ENCODE measurements at places on chromosomes 2 and 18.

GRCh38 chr2:64606479-64607363 is 47.0 kb downstream of the SERTAD2 start:
- DNase-seq, result peak; percentile 88

- no peak for DNase-seq
Measured at GRCh38 chr2:109647636-109648035, 33.5 kb downstream of the SOWAHC start.

DNA sequence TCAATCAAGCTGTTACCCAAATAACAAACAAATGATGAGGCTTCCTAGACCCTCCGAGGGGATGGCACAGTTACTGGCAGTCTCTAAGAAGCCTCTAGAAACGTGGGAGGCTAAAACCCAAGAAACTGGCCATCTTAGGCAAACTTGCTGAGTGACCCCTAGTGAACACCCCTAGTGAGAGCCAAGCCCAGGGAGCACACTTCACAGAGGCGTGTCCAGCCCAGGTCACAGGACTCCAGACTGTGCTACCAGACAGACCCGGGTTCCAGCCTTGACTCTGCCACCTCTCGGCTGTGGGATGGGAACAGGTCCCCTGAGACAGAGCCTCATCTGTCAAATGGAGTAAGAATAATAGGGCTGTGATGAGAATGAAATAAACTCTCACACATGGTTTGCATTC is 83.5 kb upstream of the ASAP2 start:
- no peak for DNase-seq

- DNase-seq, result no peak
Measured at GRCh38 chr18:2536063-2536462, 35.2 kb downstream of the METTL4 start.

DNA sequence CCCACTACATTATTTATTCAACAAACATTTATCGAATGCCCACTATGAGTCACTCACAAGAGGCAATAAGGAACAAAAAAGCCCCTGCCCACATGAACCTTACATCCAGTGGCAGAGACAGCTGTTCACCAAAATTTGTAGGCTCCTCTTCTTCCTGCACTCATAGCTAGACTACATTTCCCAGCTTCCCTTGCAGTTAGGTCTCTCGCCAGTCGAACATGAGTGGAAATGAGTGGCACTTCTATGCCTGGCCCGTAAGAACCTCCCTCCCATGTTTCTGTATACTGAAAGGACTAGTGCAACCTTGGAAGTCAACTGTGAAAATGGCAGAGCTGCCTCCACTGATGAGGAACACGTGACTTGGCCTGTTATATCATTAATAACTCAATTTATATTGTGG is 19.4 kb upstream of the NCOA1 start:
- DNase-seq, result no peak

DNA sequence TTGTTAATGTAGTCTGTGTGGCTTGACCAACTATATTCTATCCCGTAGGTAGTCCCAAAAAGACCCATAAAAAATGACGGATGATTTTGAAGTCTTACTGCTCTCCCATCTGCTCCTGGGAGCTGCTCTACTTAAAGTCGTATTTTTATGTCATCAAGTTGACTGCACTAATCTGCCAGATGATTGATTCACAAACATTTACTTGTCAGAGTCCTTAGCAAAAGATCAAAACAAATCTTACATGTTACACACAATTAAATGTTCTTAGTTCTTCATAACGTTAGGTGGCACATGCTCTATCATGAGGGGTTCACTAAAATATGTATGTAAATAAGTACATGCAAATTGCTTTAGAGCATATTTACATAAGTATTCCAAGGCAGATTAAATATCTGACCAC is 498.3 kb upstream of the LRRTM4 start:
- DNase-seq, result no peak

DNA sequence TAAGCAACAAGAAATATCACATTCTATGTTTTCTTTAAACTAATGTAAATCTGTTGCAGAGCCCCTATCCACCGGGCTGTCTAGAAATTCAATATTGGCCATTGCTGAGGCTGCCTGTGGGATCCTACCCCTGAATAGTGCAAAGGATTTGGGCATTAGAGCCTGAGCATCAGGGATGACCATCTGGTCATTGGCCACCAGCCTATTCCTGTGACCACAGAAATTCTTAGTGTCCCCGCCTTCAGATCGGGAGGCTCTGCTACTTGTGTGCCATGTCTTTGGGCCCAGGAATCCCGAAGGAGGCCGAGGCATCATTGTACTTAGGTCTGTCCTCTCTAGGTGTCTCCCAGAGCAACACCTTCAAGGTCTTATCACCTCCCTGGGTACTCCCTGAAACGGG is 73.8 kb downstream of the HRH4 start:
- DNase-seq, result no peak

GRCh38 chr2:236749346-236749745 is 179.7 kb downstream of the ACKR3 start:
- no peak for DNase-seq

GRCh38 chr2:240280621-240281020 is 140.2 kb upstream of the OTOS start:
- no peak for DNase-seq

DNA sequence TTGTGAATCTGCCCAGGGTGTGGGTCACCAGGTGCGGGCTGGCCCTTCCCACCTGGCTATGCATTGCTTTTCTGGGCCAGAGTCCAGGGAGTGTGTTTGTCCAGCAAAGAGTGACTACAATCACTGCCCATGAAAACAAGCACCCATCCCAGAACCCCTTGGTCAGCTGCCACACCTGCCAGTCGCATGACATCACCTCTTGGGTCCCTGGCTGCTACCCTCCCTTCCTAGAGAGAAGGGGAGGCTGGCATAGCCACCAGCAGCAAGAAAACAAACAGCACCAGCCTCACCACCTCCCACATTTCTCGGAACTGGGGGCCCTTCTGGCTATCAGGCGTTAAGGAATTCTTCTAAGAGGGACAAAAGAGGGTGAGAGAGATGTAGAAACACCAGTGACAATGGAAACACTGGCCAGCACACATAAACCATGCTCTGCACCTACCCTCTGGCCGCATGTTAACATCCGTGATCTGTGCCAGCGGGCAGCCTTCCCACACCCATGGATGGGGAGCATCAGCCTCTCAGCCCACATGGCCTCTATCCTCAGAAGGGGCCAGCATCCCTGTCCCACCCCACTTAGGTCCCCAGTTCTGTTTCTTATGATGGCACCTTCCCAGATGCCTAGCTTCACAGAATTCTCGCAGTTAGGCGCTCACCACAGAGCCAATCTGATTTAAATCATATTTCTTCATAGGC is 109.7 kb upstream of the GLI2 start:
- no peak for DNase-seq

DNA sequence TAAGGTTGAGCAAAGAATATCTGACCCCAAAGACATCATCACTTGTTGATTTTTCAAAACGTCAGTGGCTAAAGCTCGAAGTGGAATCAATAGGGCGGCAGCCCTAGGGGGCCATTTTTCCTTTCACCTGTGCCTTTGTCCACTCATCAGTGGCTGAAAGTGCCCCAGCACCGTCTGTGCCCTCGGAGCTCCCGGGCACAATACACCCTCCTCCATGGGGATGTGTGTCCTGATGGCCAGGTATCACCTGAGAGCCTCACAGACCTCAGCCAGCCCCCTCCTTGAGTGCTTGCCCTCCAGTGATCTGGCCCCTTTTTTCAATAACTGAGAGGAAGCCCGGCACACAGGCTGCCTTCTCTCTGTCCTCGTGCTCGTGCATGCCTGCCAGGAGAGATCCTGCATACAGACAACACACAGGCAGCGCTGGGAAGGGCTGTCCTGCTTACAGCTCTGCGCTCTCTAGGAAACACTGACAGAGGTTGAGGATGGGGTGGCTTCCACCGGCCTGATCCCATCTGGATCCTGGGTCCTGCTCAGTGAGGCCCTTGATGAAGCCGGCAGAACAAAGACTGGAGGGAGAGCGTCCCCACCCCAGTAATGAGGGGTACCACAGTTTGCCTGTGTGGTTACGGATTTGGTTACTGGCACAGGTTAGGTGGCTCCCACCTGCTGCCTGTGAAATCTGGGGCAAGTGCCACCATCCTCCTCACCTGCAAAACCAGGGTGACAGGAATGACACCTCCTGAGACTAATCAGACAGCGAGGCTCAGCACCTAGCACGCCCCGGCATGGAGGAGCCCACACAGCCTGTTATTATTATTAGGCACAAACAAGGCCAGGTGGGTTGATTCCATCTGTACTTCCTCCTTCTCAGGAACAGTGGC is 197.5 kb upstream of the RAB6C start:
- DNase-seq, result no peak

DNA sequence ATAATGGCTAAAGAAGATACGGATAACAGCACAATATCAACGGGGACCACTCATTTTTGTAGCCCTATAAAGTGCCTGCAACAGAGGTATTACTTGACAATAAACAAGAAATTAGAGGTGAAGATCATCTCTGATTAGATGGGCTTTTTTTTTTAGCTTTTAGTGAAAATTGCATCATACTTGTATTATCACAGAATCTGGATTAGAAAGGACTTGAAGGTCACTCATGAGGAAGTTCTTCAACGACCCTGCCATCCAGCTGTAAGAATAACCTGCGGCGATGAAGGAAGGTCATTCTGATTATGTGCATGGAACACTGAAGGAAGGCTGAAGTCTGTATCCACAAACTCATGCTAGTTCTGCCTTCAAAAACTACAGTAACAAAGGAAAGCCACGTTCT is 40.5 kb downstream of the THOC1 start:
- no peak for DNase-seq

GRCh38 chr2:221494556-221494955 is 77.5 kb downstream of the EPHA4 start:
- DNase-seq, result no peak

All from activated CD8-positive, alpha-beta memory T cell treated with anti-CD3 and anti-CD28 coated beads, Interleukin-2, amount 50 U/mL, for 48 hours (primary cell).